Hematopoietic multipotent progenitor cell treated with erythropoietin and hydrocortisone succinate and interleukin-3 and kit ligand, for 4 days (in vitro differentiated cells): ENCODE measurements at places on chromosomes 1 and 21.

DNA sequence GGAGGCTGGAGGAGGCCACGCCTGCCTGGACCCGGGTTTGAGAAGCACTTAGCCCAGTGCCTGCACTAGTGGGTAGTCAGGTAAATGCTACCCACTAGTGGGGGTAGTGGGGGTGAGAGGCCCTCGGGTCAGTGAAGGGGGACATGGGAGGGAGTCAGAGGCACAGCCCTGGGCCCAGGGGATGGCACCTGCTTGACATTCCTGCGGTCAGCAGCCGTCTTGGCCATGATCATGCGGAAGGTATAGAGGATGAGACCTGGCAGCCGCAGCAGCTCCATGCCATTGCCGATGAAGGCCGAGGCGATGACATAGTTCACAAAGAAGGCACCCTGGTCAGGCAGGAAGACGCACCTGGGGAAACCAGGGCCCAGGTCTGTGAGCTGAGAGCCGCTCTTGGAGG is 28.7 kb downstream of the TMEM63A start:
- DNase-seq, result no peak

- no peak for DNase-seq
Measured at GRCh38 chr1:166972826-166973225, 2.5 kb downstream of the ILDR2 start.

- no peak for DNase-seq
Measured at GRCh38 chr1:200150006-200150405, 122.5 kb downstream of the NR5A2 start.

DNA sequence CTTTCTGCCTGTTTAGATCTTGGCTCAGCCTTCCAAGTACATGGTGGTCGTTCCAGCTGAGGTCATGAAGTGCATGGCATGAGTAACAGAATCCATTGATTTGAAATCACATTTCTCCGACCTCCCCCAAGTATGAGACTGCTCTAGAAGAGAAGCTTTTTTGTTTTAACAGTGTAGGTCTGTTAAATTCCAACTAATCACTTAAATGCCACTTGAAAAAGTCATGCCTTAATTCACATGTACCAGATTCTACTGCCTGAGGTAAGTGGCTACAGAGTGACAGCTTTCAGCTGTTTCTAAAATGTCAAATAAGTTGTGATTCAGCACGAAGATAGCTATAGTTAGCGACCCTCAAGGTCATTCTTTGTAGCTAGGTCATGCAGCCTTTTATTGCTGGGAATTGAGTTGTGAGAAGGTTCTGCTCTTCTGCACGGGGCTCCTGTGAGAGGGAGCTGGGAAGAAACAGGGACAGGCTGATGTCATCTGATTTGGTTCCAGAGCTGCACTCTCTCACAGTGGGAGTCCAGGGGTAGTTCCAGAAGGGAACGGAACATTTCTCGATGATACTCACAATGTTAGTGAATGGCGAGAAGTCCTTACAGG is 112.7 kb downstream of the VPS13D start:
- DNase-seq, result no peak

- DNase-seq, result peak; percentile 70
Measured at GRCh38 chr1:201275253-201275666, 8.0 kb upstream of the PKP1 start.

GRCh38 chr21:40049031-40049930 is 182.0 kb downstream of the PCP4 start:
- DNase-seq, result peak; percentile 56

GRCh38 chr1:247638011-247638410 is 32.6 kb downstream of the OR2G3 start:
- no peak for DNase-seq

DNA sequence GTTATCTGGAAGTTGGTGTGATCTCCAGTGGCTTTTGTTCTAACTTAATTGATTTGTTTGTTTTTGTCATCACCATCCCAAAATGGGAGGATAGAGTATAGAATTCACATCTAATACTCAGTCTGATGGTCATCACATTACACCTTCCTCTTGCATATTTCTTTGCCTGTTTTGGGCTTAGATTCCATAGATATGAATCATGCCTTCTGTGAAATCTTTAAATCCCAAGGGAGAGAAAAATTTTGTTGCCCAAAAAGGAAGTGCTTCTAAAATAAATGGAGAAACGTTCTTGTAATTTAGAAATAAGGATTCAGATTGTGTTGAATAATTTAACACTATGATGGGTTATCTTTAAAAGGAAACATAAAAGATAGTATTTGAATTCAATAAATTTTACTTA is 446.0 kb upstream of the LRRC7 start:
- DNase-seq, result no peak

- DNase-seq, result no peak
Measured at GRCh38 chr1:22816067-22816775, 105.6 kb downstream of the EPHB2 start.

DNA sequence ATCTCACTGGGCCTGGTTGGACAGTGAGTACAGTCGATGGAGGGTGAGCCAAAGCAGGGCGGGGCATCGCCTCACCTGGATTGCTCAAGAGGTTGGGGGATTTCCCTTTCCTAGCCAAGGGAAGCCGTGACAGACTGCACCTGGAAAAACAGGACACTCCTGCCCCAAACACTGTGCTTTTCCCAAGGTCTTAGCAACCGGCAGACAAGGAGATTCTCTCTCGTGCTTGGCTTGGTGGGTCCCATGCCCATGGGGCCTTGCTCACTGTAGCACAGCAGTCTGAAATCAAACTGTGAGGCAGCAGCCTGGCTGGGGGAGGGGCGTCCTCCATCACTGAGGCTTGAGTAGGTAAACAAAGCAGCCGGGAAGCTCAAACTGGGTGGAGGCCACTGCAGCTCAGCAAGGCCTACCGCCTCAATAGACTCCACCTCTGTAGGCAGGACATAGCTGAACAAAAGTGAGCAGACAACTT is 11.3 kb downstream of the C1orf105 start:
- peak; percentile 28 for DNase-seq

- DNase-seq, result no peak
Measured at GRCh38 chr21:46214478-46215340, 13.9 kb downstream of the LSS start.

GRCh38 chr1:19647643-19648042 is 3.5 kb downstream of the NBL1 start:
- DNase-seq, result peak; percentile 58

- no peak for DNase-seq
Measured at GRCh38 chr21:14968821-14969220, 96.0 kb downstream of the NRIP1 start.

DNA sequence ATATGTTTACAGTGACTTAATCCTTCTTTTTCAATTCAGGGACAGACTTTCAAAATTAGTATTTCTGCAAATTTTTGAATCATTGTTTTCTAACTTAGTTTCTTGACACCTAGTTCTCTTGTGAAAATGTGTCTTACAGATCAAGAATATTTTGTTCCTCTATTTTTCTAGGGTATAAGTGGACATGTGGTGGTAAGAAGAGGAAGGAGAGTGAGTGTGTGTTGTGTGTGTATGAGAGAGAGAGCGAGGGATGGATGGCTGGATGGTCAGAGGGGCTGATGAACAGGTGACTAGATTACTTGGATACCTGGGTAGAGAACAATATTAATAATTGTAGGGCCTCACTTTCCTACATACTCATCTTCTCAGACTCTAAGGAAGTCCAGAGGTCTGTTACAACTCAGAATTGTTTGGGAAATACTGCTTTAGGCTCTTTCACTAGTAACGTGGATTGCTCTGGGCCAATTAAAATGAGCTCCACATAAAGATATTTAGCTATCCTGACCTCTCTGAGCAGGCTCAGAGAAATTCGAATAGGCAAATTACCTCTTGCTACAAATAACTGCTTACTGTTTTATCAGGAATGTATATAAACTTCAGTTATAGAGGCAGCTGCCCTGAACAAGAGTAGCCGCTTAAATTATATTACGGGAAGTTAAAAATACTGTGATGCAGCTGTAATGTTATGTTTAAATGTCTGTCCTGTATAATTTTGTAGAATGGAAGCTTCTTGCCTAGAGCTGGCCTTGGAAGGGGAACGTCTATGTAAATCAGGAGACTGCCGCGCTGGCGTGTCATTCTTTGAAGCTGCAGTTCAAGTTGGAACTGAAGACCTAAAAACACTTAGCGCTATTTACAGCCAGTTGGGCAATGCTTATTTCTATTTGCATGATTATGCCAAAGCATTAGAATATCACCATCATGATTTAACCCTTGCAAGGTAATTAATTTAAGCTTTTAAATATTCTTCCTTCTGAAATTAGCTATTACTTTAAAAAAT is 19.7 kb downstream of the GPSM2 start:
- DNase-seq, result peak; percentile 50

GRCh38 chr1:51901151-51901550 is 22.6 kb upstream of the NRDC start:
- DNase-seq, result no peak

DNA sequence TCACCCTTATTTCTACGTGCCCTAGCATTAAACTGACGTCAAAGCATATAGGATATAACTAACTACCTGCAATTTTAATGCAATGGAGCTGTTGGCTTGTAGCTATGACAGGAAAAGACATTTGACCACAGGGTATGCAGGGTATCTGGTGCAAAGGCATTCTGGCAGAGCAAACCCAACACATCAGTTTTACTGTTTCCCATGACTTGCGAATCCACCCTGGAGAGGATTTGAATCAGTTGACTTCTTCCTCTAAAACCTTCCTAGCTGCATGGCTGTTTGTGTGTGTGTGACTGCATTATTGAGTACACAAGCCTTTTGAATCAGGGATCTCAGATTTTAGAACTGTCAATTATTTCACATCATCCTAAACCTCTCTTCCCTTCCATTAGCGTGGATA is 41.7 kb upstream of the SYT14 start:
- no peak for DNase-seq

- DNase-seq, result peak; percentile 35
Measured at GRCh38 chr1:16302709-16303627, 49.3 kb downstream of the FBXO42 start.

DNA sequence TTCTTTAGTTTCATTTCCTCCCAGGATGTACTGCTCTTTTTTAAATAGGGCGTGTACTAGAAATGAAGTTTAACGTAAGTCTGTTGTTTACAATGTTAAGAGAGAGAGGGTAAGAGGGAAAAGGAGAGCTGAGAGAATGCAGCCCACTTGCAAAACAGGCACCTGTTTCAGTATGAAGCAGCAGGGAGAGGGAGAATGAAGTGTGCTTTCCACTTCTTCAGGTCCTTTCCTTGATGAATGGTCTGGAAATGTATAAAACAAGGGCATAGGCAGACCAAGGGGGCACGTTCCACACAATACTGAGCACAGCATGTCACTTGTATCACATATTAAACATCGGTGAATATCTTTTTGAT is 2.0 kb downstream of the KCNA3 start:
- DNase-seq, result peak; percentile 40

DNA sequence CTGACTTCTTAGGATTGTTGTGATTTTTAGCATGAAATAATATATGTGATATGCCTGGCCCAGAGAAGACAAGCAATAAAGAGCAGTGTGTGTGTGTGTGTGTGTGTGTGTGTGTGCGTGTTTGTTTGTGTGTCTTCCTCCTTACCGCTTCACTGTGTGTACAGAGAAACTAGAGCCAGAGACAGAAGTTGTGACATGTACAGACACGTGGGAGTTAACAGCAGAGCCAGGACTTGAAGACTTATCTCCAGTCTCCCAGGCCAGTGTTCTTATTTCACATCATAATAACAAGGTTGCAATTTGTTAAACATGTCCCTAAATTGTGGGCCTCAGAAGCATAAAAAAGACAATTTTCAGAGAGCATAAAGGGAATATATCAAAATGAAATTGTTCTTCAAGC is 192.0 kb upstream of the JUN start:
- peak; percentile 18 for DNase-seq

DNA sequence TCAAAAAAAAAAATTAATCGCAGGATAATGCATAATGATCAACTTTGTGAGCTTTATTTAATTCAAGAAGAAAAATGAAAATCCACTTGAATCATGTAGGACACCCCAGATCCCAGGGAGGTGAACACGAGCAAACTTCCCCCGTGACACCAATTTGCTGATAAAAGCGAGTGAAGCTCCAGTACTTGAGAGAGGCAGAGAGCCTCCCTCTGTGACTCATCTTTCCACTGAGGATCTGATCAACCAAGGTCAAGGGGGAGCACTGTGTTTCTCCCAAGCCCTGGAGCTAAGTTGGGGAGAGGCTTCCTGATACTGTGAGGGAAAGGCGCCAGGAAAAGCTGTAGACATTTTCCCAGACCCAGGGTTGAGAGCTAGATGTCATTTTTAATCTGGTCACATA is 160.9 kb downstream of the SLC44A5 start:
- no peak for DNase-seq

DNA sequence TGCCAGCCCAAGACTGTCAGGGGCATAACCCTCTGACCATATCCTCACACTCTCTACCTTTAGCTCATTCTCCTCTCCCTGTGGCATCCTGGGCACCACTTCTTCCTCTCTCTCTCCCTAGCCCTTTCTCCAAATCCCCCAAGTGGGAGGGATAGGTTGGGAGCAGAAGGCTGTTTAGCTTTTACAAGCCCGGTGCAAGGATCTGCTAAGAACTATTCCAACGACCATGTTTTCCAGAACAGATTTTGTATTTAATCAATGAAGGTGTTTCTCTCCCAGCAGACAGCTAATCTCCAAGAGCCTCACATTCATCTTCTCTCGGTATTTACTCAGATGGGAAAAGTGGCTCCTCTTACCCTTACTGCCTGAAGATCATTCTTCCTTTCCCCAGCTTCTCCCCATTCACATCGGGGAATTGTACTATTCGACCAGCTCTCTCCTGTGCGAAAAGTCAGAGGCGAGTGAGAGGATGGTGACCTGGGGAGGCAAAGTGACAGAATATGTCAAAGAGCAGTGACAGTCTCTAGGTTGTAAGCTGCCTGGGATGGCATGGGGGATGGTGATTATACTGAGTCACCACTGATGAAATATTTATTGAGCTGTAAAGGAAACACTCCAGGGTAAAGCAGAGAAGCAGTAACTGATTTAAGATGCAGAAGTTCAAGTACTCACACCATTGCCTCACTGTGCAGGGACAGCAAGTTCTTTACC is 47.0 kb upstream of the RBM15 start:
- peak; percentile 3 for DNase-seq

GRCh38 chr1:235650341-235651169 is 971 bp upstream of the GNG4 start:
- DNase-seq, result peak; percentile 19

- DNase-seq, result no peak
Measured at GRCh38 chr1:40107290-40107959, 10.4 kb upstream of the PPT1 start.

DNA sequence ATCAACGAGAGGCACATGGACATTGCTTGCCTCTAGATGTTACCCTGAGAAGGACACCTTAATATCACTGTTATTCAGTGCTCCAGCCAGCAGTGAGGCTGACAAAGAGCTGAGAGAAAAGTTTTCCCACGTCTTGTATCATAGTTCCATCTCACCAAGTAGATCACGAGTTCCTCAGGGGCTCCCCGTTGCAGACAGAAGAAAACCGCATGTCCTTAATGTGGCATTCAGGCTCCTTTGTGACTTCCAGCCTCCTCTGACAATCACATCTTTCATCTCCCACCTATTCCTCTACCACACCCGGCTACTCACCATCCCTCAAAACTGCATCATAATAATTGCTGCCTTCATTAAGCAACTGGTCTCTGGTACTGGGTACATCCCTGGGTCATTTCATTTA is 75.3 kb downstream of the DMRTA2 start:
- DNase-seq, result no peak

GRCh38 chr1:145843031-145843430 is 2.4 kb upstream of the NUDT17 start:
- no peak for DNase-seq

- DNase-seq, result no peak
Measured at GRCh38 chr1:56377431-56377830, 201.9 kb downstream of the PLPP3 start.
